Endothelial cell of coronary artery (primary cell): ENCODE measurements at places on chromosomes 7 and 10. TPM values are rescaled to one million over a fixed set of nuclear protein-coding genes. Genes with fewer than 3 reads are reported as not detected.

KIAA1549 gene
- 2.3 TPM in 2 replicates for total RNA-seq

NPM3 gene
- 130 and 156 TPM in 2 replicates for total RNA-seq

WNT8B gene
- total RNA-seq = not detected in 2 replicates

C10orf90 gene
- total RNA-seq = not detected in 2 replicates

PLEKHS1 gene
- not detected in 2 replicates for total RNA-seq
